ENCODE measurements at places on chromosomes 1 and 21.

DNA sequence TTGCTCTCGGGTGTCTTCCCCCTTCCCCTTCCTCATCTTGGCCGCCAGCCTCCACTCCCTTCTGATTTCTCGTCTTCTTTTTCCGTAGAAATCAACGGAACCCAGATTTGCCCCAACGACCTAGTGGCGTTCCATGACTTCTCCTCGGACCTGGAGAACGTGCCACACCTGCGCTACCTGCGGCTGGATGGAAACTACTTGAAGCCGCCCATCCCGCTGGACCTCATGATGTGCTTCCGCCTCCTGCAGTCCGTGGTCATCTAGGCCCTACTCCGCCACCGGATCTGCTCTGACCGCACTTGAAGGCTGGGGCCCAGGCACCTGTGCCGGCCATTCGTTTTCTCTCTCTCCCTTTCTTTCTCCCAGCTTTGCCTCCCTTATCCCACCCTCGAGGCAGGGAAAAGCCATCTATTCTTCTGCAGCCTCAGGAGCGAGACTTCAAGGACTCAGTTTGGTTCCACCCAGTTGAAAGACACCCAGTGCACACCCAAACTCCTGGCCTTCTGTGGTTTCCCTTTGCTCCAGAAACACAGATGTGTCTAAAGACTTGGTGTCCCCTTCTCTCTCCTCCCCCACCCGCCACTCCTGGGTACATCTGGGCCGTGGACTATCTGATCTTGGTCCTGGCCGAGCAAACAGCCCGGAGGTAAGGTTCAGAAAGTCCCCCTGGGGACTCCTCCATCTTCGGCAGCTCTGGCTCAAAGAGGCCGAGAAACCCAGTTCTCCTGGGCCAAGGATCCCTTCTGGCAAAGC lies 7.2 kb upstream of the OPTC start:
- DNase-seq, result no peak

DNA sequence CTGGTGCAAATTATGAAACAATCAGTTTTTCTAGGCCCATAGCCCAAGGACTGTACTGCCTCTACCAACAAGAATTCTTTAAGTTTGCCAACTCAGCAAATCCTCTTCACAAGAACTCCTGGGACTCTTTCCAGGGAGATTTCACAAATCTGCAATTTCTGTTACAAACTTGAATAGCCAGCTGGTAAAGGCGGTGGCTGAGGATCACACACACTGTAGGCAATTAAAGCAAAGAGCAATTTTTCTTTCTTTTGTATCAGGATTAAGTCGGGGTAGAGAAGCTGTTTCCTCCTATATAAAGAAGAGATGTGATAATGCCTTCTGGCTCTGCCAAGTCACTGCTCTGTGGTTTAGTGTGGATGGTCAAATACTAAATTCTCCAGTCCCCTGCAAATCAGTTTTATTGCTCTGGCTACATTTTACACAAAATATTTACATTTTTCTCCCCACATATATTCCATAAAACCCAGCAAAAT lies 1.7 kb downstream of the ALDH9A1 start:
- DNase-seq, result no peak

- DNase-seq, result peak; percentile 73
Measured at GRCh38 chr1:36224537-36225282, 467 bp downstream of the THRAP3 start.

GRCh38 chr21:30193201-30193600 lies 22.7 kb downstream of the CLDN8 start:
- DNase-seq, result no peak

DNA sequence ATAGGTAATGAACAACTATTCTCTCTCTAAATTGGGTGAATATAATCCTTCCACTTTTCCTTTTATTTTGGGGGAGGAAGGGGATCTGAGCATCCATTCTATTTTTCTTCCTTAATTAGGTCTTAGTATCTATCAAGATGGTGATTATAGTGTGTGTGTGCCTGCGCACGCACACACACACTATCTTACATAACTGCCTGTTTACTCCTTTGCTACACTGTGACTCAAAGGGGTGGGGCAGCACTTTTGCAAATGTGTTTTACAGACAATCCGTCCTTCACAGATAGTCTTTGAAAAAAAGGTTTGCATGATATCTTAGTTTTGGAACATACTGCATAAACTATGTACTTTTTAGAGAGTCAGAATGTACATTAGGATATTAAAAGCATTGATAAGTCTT lies 191.5 kb downstream of the SDCCAG8 start:
- no peak for DNase-seq

DNA sequence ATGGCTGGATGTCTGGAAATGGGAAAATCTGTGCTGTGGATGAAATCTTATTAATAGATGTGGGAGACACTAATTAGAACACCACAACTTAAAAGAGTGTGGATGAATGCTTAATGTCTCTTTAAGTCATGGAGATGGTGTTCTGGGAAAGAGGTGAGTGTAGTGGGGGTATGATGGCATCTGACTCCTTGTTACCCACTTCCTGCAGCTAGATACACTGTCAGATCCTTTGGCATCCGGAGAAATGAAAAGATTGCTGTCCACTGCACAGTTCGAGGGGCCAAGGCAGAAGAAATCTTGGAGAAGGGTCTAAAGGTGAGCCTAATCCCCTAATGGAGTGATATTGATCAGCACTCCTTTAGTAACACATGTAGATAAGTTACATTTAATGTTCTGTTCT lies 2.0 kb downstream of the RPL11 start:
- no peak for DNase-seq

- no peak for DNase-seq
Measured at GRCh38 chr1:151494741-151495281, 16.4 kb upstream of the CGN start.

DNA sequence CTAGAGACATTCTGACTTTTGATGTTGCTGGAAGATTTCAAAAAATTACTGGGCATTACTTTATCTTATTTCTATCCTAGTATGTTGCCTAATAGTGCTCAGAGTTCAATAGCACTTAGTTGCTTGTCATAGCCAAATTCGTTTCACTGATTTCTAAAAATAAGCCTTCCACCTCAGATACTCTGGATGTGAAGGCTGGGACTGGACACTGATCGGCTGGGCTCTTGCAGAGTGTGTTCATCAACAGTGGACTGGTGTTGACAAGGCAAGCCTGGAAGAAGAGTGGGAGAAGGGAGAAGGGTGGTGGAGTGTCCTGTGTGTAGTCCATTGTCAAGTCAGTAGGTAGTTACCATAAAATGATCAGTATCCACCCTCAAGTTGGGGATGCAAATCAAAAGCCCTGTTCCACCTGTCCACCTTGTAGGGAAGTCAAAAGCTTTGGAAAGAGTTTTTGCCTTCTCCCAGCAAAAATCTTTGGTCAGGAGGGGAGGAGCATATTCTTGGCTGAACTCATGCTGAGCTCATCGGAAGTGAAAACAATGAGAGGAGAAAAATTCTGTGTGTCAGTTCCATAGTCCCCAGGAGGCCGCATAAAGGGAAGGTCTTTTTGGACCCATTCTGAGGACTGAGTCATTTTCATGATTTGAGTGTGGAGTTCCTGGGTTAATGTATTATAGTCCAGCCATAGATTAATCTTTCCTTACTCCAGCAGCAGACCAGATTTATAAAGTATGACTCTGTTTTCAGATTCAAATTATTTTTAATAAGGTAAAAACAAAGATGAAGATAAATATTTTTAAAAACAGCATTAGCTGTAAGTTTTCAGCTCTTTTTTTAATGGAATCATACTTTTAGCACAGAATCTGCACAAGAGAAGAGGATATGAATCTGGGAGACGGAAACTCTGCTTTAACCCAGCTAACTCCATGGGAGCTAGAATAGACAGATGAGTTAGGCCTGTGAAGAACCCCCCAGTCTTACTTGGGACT lies 99.5 kb upstream of the BMP8A start:
- no peak for DNase-seq

- DNase-seq, result no peak
Measured at GRCh38 chr1:68234094-68234493, 1.8 kb upstream of the WLS start.

Measured in stimulated activated CD8-positive, alpha-beta memory T cell treated with anti-CD3 and anti-CD28 coated beads, Interleukin-2, amount 100 ng/mL, for 48 hours (primary cell).